Activated T-cell treated with anti-CD3 and anti-CD28 coated beads, Interleukin-2, amount 50 U/mL, for 72 hours (primary cell): ENCODE measurements at places on chromosomes 13 and 19.

- no peak for DNase-seq
Observed at GRCh38 chr13:62847520-62847919, 1431.9 kb upstream of the PCDH20 start.

DNA sequence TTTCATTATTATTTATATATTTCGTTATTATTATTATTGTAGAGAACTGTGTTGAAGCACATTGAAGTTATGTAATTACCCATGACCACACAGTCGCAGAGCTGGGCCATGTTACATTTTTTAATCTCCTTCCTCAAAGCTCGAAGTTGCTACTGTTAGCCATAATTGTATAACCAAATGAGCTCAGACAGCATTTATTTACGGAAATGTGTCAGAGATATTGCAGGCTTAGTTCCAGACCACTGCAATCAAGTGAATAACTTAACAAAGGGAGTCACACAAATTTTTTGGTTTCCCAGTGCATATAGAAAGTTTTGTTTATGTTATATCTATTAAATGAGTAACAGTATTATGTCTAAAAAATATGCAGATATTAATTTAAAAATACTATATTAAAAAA, 147.1 kb upstream of the SLITRK1 start:
- no peak for DNase-seq

DNA sequence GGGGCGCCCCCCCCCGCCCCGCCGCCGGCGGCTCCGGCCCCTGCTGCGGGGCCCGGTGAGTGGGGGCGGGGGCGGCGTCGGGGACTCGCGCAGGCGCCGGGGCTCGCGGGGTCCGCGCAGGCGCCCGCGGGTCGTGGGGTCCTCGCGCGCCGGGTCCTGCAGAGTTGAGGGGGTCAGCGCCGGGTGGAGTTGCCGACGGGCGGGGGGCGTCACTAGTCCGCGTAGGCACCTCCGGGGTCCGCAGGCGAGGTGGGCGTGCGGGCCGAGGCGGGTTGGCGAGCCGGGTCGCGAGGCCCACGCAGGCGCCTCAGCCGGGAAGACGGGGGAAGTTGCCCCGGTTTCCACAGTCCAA, 365 bp downstream of the PPP6R1 start:
- peak; percentile 65 for DNase-seq

GRCh38 chr19:6465006-6465405, 935 bp downstream of the CRB3 start:
- DNase-seq: no peak

GRCh38 chr19:47509973-47510372, 4.9 kb downstream of the NAPA start:
- DNase-seq: no peak

- DNase-seq: no peak
Observed at GRCh38 chr19:6084821-6085220, 25.5 kb downstream of the RFX2 start.

- DNase-seq: no peak
Observed at GRCh38 chr13:99990126-99990977, 8.8 kb downstream of the ZIC2 start.

- no peak for DNase-seq
Observed at GRCh38 chr13:24505256-24505655, 7.3 kb downstream of the PARP4 start.

DNA sequence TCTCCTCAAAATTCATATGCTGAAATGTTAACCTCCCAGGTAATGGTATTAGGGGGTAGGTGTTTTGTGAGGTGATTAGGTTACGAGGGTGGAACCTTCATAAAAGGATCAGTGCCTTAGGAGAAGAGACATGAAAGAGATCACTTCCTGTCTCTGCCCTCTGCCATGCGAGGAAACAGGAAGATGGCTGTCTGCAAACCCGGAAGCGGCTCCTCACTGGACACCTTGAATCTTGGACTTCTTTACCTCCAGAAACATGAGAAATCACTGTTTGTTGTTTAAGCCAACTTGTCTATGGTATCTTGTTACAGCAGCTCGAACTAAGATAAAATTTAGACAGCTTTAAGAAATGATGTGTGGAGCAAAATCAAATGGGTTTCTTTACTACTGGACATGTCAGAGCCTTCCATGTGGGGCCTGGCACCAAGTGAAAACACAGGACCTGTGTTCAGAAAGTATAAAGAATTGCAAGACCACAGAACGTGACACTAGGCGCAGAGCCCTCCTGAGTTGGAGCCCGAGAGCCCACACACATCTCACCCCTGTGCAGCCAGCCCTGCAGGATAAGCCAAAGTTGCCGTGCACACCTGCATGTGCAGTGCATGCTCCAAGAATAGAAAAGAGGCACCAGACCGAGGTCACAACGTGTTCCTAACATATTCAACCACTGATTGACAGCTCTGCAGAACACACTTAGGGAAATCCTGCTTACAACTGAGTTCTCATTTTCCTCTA, 112.5 kb upstream of the UQCRFS1 start:
- no peak for DNase-seq

DNA sequence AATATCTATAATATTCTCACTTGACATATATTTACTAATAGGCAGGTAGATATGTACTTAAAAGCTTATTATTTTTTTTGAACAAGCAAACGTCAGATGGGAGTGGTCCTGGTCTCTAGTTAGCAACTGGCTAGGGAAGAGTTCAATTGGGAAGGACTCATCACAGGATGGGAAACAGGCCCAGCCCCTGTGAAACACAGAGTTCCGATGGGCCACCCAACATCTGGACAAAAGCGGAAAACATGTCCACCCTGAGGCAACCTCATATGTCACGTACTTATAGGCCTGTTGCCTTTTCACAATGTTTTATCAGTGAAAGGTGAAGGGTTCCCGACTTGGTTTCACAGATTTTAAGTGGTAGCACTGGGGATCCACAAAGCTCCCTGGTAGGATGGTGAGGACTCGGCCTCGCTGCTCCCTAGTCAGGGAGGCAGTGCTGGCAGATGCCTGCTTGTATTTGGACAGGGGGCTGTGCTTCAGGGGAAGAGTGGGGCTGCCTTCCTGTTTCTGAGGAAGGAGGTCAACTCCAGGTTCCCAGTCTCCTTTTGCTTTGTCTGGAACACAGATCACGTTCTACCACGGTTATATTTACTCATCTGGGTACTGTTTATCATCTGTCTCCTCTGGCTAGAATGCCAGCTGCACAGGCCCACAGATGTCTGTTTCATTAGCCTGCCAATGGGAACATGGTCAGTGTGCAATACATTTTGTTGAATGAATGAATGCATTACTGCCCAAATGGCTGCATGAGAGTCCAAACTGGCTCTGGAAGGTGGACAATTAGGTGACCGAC, 49.4 kb upstream of the SLC15A1 start:
- DNase-seq: no peak

- DNase-seq: no peak
Observed at GRCh38 chr13:59837101-59837500, 326.6 kb downstream of the DIAPH3 start.

DNA sequence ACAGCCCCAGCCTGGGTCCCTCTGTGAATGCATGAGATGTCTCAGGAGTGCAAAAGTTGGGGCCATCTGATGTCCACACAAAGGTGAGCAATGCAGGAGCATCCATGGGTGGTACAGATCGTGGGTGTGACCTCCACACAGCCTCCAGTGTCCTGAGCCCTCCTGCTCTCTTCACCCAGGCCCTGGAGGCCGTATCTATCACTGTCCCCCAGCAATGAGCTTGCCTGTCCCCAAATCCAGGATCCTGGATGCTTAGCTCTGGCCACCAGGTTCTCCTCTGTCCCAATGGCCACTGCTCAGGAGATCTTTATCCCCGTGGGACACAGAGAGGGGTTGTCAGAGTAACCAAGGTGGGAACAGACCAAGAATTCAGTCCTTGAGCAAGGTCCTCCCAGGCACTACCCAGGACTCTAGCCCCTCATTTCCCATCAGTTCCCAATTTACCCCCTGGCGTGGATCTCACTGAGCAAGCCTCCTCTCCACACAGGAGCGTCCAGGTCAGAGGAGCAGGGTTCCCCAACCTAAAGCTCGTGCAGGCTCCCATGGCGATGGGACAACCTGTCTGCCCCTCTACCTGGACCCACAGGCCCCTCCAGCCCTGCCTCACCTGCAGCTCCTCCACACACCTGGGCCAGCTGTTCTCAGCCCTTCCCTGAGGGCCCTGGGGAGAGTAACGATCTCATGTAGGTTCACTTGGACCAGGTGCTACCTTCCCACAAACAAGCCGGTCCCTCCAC, 11.3 kb downstream of the CEACAM21 start:
- no peak for DNase-seq

GRCh38 chr19:38006361-38007045, 99.5 kb downstream of the SIPA1L3 start:
- no peak for DNase-seq

GRCh38 chr13:43305416-43305815, 282.0 kb downstream of the DNAJC15 start:
- DNase-seq: no peak

DNA sequence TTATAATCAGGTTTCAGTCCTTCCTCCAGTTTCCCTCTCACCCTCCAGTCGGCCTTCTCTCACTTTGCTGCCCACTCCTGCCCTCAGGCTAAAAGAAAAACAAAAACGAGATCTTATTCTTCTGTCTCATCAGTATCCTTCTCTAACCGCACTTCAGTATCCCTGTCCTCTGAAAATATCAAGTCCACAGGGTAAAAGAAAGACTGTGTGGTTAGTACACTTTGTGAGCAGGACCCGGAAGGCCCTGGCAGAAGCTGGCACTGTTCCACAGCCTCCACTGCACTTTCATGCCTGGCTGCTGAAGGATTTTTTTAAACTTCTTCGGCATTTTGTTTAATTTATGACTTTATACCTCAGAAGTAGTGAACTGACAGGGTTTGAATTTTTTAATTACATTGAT, 51.8 kb downstream of the TM9SF2 start:
- no peak for DNase-seq

GRCh38 chr13:63948045-63948444, 2532.4 kb upstream of the PCDH20 start:
- DNase-seq: no peak
